Caco-2 (cell line): ENCODE measurements at places on chromosomes 2 and 18.

GRCh38 chr2:168002021-168002553 lies 245.3 kb downstream of the STK39 start:
- H3K27ac ChIP-seq, result no peak overlapping the region
- no peaks in the 10 kb centered on the region for H3K27me3 ChIP-seq
- no peaks in the 10 kb centered on the region for H3K36me3 ChIP-seq
- H3K4me1 ChIP-seq, result no peaks in the 10 kb centered on the region
- no peak overlapping the region for H3K4me3 ChIP-seq
- DNase-seq, result no peak

- H3K4me3 ChIP-seq, result no peak overlapping the region
- H3K4me1 ChIP-seq, result no peaks in the 10 kb centered on the region
- no peak for DNase-seq
Measured at GRCh38 chr2:232278534-232278933, 100.0 kb upstream of the ALPP start.

DNA sequence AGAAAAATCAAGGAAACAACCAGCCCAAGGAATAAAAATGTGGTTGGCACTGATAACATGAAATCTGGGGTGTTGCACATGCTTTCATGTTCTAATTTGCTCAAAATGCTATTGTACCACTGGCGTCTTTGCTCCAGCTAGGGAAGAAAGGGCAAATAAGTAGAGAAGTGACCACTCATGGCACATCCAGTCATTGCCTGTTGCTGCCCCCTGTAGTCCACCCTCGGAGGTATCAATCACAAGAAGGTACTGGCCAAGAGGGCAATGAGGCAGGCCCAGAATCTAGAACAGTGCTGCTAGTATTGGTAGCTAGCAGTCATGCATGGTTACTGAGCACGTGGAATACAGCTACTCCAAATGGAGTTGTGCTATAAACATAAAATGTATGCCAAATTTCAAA lies 213.4 kb downstream of the CDCA7 start:
- no peak overlapping the region for H3K4me3 ChIP-seq
- no peaks in the 10 kb centered on the region for H3K27me3 ChIP-seq
- peaks cover 15% of the 10 kb centered on the region; the same call in 1 of the 2 replicates for H3K4me1 ChIP-seq
- DNase-seq, result peak; percentile 51

- no peaks in the 10 kb centered on the region for H3K27me3 ChIP-seq
- H3K36me3 ChIP-seq, result no peaks in the 10 kb centered on the region
- no peak overlapping the region for H3K4me3 ChIP-seq
- no peak overlapping the region for H3K27ac ChIP-seq
- H3K4me1 ChIP-seq, result no peaks in the 10 kb centered on the region
Measured at GRCh38 chr18:48090021-48090420, 159.6 kb upstream of the SMAD2 start.

DNA sequence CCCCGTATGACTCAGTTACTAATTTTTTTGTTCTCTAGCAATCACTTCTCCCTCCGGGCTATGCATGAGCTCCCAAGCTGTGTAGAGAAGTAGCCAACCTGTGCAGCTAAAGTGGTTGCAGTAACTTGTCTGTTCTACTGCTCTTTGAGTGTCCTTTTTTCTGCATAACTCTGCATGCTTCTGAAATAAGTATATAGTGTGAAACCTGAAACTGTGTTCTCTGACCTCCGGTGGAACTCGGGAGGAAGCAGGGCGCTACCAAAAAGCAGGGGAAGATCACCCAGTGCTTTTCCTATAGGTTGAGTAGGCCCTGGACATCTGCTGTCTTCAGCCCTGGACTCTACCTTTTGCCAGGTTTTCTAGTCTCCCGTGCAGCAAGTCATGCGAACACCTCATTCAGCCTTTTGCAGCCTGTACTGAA lies 47.8 kb downstream of the PHLPP1 start:
- no peak for DNase-seq
- no peaks in the 10 kb centered on the region for H3K4me1 ChIP-seq
- no peak overlapping the region for H3K27ac ChIP-seq
- H3K27me3 ChIP-seq, result no peaks in the 10 kb centered on the region

GRCh38 chr18:79862562-79862961 lies 64.8 kb downstream of the KCNG2 start:
- no peak overlapping the region for H3K4me3 ChIP-seq
- H3K4me1 ChIP-seq, result no peaks in the 10 kb centered on the region
- H3K27ac ChIP-seq, result no peak overlapping the region
- H3K36me3 ChIP-seq, result no peaks in the 10 kb centered on the region
- no peaks in the 10 kb centered on the region for H3K27me3 ChIP-seq
- DNase-seq, result no peak

DNA sequence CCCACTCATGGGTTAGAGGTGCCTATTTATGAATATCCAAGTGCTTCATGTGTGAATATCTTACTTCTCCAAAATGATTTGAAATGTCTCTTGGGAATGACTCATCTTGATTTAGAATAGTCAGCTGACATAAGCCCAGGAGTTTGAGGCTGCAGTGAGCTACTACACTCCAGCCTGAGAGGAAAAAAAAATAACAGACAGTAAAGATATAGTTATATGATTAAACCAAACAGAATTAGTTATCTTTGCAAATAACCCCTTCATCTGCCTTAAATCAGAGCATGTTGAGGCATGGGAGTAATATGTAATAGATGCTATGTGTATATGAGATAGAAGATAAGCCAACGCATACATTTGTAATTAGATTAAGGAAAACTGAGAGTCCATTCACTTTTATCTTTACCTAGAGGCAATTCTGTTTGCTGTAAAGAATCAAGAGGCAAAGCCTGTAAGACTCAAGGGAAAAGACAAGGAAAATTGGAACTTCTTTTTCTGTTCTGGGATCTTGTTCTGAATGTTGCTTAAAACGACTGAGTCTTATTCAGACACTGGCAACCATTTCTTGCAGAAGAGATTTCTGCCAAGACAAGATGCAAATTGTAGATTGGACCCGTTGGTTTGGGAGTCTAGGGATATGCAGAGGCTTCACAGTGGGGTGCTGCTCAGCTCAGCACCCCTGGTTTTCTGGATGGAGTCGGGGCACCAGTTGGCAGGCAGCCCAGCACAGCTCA lies 104.4 kb downstream of the LIPG start:
- H3K27me3 ChIP-seq, result no peaks in the 10 kb centered on the region
- DNase-seq, result no peak

DNA sequence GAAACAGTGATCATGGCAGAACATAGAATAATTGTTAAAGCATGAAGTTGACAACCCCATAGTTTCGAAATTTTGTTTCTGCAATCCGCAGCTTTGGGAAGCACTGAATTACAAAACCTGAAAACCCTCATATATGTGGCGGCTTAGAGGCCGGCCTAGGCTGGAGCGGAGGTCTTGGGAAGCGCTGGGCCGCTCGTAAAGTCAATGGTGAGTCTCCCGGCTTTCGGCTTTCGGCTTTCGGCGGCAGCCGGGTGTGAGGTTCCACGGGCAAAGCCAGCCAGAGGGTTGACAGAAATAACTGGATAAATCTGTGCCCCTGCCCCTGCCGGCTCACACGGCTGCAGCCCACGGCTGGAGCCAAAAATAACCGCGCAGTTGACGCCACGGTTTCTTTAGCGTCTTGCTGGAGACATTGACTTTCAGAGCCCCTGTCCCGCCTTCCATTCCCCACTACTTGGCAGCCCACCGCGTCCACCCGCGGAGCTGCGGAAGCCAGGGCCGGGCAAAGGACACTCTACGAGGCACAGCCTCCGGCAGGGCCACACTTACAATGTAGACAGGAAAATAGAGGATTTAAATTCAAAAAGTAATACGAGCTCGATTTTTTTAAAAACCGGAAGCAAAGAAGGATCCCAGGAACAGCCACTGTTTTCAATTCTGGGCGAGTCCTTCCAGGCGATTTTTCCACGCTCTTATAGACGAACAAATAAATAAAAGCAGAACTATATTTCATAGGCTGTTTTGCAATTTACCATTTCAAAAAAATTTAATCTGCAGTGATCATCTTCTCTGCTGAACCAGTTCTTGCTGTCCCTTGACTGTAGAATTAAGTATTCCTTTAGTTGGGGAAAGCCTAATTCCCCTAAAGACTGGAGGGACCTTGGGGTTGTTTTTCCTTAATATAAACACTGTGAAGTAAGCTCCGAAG lies 28.3 kb upstream of the ATP6V1B1 start:
- no peak overlapping the region for H3K4me3 ChIP-seq
- H3K4me1 ChIP-seq, result peaks cover 8% of the 10 kb centered on the region; the same call in 1 of the 2 replicates
- no peaks in the 10 kb centered on the region for H3K27me3 ChIP-seq
- no peaks in the 10 kb centered on the region for H3K36me3 ChIP-seq

- DNase-seq, result no peak
- no peaks in the 10 kb centered on the region for H3K36me3 ChIP-seq
- peak within 1 kb of the TSS; percentile 85 for H3K27ac ChIP-seq
- peak within 1 kb of the TSS; percentile 37 for H3K4me3 ChIP-seq
Measured at GRCh38 chr18:500632-501405, at the start of gene COLEC12. COLEC12 (minus strand) TSS chr18:500701; CDS start chr18:500514, 187 bp downstream.

DNA sequence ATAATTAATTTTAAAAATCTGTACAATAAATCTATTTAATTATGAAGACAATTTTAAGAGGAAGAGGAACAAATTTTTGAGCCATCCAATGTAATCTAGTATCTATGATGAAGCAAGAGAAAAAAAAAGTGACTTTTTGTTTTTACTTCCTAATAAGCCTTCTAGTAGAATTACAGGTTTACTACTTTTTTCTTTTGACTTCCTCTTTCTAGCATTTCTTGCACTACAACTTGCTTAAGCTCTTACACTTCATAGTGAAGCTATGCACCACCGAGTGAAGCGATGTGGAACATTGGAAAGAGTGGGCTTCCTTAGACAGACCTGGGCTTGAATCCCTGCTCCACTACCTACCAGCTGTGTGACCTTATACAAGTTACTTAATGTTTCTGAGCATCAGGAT lies 2.1 kb downstream of the SERPINB2 start:
- H3K4me1 ChIP-seq, result no peaks in the 10 kb centered on the region
- no peak overlapping the region for H3K4me3 ChIP-seq
- H3K27ac ChIP-seq, result no peak overlapping the region
- no peak for DNase-seq
- no peaks in the 10 kb centered on the region for H3K36me3 ChIP-seq

DNA sequence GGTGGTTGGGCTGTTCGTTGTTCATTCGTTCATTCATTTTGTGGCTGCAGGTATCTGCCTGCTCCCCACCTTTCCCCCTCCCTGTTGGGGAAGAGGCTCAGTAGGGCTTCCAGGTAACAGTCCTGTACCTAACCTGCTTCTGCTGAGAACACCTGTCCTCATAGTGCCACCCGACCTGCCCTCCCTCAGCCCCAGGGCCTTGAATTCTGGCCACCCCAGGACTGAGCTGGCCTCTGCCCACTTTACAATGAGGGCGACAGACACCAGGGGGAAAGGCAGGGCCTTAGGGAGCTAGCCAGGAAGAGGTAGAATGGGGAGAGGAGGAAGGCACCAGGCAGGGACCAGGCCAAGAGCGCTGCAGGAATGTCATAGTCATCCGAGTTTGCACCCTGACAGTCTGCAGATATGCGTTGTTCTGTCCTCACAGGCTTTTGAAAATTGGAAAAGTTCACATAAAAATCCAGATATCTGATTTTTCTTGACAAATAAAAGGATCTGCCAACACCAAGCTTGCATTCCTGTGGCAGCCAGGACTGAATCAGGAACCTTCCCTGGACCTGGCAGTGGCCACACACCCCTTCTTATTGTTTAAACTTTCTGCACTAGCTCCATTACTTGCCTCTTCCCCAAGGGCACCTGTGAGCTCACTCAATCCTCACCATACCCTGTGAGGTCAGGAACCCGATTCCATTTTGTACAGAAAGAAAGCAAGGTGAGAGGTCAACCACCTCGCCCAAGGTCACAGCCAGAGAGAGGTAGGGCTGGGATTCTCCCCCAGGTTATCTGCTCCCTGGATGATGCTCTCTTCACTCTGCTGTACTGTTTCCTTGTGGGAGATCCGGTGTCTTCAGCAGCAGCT lies 35.3 kb upstream of the MRPL33 start:
- H3K4me3 ChIP-seq, result no peak overlapping the region
- peaks cover 27% of the 10 kb centered on the region for H3K4me1 ChIP-seq
- H3K36me3 ChIP-seq, result no peaks in the 10 kb centered on the region
- no peaks in the 10 kb centered on the region for H3K27me3 ChIP-seq
- peak overlapping the region; percentile 51 for H3K27ac ChIP-seq

GRCh38 chr2:217617616-217618022 lies 385.2 kb downstream of the TNS1 start:
- DNase-seq, result no peak
- H3K36me3 ChIP-seq, result no peaks in the 10 kb centered on the region
- no peaks in the 10 kb centered on the region for H3K27me3 ChIP-seq

GRCh38 chr2:128315829-128316776 lies 2.6 kb downstream of the HS6ST1 start:
- no peaks in the 10 kb centered on the region; the same call in 1 of the 2 replicates for H3K36me3 ChIP-seq
- no peak overlapping the region for H3K4me3 ChIP-seq
- DNase-seq, result peak; percentile 25

DNA sequence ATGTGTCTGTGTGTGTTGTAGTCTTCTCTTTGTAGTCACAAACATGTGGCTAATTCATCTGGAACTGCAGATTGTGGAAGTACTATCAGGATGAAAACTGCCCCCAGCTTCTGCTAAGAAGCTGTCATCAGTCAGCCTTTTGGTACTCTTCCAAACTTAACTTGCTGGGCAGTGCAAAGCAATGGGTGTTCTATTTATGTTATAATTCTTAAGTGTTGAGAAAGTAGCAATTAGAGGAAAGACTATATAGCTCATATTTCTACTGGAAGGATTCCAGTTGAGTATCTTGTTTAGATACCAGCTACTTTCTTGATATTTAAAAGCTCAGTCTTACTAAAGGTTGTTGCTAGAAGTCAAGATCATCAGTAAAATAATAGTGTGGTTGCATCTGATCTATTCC lies 52.1 kb downstream of the SLC38A11 start:
- no peaks in the 10 kb centered on the region for H3K27me3 ChIP-seq
- no peak overlapping the region for H3K27ac ChIP-seq
- no peaks in the 10 kb centered on the region for H3K36me3 ChIP-seq
- H3K4me3 ChIP-seq, result no peak overlapping the region
- no peak for DNase-seq
- H3K4me1 ChIP-seq, result peaks cover 10% of the 10 kb centered on the region

DNA sequence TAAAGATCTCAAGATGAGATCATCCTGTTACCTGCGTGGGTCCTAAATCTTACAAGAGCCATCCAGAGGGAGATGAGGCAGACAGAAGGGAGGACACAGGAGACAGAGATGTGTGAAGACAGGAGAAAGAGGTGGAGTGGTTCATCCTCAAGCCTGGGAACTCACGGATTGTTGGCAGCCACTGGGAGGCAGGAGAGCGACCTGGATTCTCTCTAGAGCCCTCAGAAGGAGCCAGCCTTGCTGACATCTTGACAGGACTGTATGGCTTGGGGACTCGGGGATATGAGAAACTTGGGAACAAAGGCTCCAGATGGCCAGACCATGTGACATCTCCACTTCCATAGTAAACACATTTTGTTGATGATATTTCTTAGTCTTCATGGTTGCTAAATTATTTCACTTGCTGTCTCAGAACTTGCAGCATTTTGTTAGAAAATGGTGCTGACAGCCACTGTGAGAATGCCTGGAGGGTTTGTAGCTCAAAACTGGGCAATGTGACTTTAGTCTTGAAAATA lies 57.8 kb upstream of the MC2R start:
- DNase-seq, result no peak
- no peak overlapping the region for H3K27ac ChIP-seq
- no peaks in the 10 kb centered on the region for H3K27me3 ChIP-seq
- H3K36me3 ChIP-seq, result no peaks in the 10 kb centered on the region
- no peaks in the 10 kb centered on the region for H3K4me1 ChIP-seq
